ENCODE measurements at places on chromosomes 6 and 20.

GRCh38 chr20:62808211-62808865, 3.7 kb downstream of the OGFR start:
- DNase-seq = no peak

DNA sequence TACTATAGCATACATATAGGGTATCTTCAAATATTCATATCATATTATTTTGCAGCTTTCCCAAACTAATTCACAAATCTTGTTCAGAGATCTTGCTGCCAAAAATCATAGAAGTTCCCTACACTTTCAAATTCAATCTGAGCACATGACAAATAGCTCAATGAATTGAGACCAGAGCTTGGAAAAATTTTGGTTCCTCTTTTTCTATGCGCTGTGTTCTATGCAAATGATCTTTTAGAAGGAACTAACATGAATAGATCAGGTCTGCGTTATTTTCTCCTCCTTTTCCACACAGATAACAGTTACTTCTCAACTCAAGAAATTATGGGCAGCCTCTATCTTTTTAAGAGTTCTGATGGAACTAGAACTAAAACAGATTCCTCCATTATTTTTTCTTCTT, 316.3 kb downstream of the ARHGAP18 start:
- no peak for DNase-seq

- no peak for DNase-seq
Measured at GRCh38 chr6:80625405-80625804, 518.9 kb downstream of the BCKDHB start.

- no peak for DNase-seq
Measured at GRCh38 chr6:18412068-18412467, 24.9 kb downstream of the RNF144B start.

GRCh38 chr6:134949927-134950326, at the start of gene ALDH8A1:
Gene ALDH8A1, minus strand, starts transcription at chr6:134950101. Its CDS starts 48 bp downstream, at chr6:134950053.
- DNase-seq = no peak

- DNase-seq = no peak
Measured at GRCh38 chr6:146997062-146997461, 207.2 kb upstream of the STXBP5 start.

GRCh38 chr6:54320871-54321270, 12.6 kb downstream of the TINAG start:
- DNase-seq = no peak

DNA sequence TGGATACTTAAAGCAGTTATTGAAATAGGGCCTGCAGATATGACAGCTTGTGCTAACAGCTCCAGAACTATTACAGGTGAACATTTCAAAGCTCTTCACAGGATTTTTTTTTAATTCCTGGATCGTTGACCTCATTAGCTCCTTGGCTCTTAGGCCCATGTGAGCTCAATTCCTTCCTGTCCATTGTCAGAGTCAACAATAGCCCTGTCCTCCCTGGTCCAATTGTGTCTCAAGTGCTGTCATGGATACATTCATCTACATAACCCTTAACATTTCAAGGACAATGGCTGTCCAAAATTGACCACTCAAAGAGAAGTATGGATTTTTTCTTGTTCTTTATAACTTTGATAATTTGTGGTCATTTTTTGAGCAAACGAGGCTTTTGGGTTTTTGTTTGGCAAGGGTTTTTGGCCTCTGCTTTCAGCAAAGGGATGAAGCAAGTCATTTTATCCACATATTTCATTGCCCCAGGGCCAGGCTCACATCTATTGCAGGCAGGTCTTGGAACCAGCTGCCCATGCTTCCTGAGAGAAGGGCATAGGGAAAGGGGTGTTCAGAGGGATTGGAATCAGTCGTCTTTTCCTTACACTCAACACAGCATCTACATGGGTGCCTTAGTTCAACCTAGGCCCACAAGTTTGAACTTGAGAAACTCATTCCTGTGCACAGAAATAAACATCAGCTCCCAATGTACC, 282.1 kb downstream of the TPBG start:
- no peak for DNase-seq

DNA sequence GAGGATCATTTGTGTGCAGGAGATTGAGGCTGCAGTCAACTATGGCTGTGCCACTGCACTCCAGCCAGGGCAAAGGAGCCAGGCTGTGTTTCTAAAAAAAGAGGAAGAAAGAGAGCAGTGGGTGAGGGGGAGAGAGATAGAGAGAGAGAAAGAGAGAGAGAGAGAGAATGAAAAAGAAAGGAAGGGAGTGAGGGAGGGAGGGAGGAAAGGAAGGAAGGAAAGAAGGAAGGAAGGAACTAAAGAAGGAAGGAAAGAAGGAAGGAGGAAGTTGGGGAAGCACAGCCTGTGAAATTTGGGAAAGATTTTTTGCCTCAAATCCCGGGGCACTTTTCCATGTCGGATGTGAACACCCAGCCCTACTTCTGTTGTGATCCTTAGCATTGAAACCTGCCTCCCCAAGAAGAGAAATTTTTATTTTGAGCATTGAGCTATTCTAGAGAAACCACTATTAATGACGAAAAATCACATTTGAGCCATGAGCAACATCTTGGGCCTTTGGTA, 57.8 kb downstream of the FOXA2 start:
- no peak for DNase-seq

GRCh38 chr20:33211817-33212424, 5.2 kb upstream of the BPIFA3 start:
- DNase-seq = peak; percentile 68

DNA sequence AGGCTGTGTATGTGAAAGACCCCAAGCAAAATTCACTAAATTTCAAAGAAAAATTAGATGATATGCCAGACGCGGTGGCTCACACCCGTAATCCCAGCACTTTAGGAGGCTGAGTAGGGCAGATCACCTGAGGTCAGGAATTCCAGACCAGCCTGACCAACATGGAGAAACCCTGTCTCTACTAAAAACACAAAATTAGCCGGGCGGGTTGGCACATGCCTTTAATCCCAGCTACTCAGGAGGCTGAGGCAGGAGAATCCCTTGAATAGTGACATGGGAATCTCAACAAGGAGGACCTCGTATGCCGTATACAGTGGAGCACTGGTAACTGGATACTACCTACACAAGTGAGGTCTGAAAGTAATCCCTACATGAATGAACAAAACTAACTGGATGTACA, 92.7 kb upstream of the JARID2 start:
- DNase-seq = no peak

- DNase-seq = no peak
Measured at GRCh38 chr20:48986899-48987298, 59.2 kb upstream of the CSE1L start.

DNA sequence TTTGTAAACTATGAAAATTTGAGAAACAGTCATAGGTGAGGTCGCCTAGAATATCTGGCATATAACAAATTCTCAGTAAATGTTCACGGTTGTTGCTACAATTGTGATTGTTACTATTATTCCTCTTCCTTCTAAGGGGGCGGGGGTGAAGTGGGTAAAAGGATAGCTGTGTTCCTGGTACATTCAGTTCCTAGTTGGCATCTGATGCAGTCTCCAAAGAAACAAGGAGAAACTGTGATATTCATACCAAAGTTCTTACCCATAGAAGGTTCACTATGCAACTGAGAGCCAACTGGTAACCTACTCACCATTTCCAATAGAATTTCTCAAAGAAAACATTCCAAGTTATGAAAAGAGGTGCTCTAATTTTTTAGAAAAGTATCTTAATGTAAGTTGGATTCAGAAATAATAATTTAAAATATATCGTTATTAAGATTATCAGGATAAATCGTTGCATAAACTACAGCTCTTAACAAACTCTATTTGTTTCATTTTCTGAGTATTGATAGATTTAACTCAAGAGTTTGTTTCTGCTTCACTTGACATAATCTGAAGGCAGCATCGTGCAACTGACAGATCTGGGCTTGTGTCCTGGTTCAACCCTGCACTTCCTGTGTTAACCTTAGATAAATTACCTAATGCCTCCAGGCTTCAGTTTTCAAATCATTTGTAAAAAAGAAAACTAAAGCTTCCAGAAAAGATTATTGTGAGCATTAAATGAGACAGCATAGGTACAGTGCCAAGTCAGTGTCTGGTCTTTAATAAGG, 13.3 kb upstream of the MAP7 start:
- peak; percentile 26 for DNase-seq

DNA sequence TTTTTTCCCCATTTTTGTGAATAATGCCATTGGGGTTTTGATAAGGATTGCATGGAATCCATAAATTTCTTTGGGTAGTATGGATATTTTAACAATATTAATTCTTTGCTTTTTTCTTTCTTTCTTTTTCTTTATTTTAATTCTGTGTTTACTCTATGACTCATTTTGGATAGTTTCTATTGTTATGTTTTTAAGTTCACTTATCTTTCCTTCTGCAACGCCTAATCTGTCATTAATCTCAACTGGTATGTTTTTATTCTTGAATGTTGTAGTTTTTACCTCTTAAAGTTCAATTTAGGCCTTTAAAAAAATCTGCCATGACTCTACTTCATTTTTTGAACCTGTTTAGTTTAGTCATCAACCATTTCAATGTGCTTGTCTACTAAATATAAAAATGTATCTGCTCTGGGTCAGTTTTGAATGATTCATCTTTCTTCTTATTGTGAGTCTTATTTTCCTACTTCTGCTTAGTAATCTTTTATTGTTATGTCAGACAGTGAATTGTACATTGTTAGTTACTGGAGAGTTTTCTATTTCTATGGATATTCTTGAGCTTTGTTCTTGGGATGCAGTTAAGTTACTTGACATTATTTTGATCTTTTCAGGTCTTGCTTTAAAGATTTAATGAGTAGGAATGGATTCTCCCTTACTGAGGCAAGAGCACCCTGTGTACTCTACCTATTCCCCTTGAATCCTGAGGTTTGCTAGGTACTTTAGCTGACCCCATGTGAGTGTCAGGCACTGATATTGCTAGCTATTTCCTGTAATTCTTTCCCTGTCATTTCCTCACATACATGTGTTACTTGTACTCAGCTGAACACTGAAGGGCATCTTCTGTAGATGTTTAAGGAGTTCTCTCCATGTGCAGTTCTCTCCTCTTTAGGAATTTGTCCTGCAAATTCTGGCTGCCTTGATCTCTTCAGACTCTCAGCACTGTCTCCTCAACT, 104.2 kb downstream of the TFAP2B start:
- DNase-seq = no peak

DNA sequence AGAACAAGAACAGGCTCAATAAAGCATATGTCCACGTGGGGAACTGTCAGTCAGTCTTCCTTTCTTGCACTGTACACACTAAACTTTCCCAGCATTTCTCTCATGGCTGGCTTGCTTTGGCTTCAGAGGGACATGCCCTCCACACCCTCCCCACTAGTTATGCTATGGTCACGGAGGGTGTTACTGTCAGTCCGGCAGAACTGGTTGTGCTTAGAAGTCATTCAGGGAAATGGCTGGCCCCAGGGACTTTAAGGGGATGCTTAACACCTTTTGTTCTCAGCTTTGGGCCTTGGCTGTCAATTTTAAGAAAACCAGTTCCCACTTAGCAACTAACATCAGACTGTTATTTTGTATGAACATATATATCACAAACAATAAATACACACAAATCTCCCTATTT, 55.1 kb downstream of the ELOVL5 start:
- no peak for DNase-seq

GRCh38 chr6:132962936-132963868, 148.8 kb downstream of the RPS12 start:
- DNase-seq = peak; percentile 47

DNA sequence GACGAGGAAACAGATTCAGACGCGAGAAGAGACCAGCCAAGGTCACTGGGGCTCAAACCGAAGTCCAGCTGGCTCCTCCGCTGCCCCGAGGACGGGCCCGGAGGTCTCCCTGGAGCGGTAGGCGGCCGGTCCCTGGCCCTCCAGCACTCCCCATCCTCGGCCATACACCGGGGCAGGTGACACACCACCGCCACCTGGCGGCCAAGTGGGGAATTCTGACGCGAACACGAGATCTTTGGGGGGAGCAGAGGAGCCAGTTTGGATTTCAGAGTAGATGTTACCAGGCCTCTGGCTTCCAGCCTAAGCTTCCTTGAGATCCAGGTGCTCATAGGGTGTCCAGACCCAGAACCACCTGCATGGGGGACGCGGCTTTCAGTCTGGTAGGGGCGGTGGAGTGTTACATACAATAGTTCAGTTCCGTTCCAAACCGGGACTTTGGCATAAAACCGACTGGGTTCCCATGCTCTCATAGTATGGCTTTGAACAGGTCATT, 16.1 kb downstream of the BPIFB1 start:
- DNase-seq = peak; percentile 68

GRCh38 chr6:39361657-39362486, 39.4 kb upstream of the KCNK16 start:
- peak; percentile 84 for DNase-seq

GRCh38 chr6:144158133-144158532, 7.8 kb downstream of the STX11 start:
- DNase-seq = no peak

DNA sequence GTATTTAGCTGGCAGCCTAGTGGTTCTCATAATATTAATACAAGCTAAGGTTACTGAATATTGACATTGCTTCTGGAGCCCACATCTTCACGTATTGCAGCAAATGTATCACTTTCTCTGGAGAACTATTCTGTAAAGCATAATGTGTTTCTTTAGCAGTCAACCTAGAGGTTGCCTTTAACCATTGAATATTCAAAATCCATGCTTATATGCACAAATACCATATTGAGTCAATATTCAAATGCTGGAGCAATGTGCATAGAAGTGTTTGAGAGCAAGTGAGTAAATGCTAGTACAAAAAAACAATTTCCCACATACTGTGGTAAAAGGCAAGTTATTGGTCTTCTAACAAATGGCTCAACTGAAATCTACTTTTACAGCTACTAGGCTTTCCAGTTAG, 231.8 kb downstream of the TRDN start:
- DNase-seq = no peak

GRCh38 chr20:31710423-31711108, 12.1 kb downstream of the BCL2L1 start:
- DNase-seq = no peak

DNA sequence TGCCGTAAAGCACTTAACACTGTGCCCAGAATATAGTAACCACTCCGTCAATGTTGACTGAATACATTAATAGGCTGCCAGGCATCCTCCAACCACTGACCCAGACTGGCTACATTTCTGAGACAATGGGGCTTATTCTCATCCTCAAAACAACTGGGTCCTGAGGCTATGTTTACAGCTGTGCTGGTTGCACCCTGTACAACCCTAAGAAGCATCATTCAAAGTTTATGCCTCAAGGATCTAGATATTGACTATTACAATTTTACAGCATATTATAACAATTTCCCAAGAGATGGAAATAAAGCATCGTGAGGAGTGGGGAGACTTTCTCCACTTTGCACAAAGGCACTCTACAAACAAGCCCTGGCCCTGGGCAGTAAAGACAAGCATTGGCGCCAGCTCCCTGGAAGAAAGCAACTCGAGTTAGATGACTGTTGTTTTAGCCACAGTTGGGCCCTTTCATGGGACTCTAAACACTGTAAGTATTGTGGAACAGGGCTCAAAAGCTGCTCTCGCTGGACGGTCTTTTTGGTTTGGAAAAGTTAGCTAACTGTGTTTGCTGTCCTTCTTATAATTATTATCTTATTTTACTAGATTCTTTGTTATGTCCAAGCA, 30.2 kb downstream of the MYLIP start:
- peak; percentile 90 for DNase-seq

DNA sequence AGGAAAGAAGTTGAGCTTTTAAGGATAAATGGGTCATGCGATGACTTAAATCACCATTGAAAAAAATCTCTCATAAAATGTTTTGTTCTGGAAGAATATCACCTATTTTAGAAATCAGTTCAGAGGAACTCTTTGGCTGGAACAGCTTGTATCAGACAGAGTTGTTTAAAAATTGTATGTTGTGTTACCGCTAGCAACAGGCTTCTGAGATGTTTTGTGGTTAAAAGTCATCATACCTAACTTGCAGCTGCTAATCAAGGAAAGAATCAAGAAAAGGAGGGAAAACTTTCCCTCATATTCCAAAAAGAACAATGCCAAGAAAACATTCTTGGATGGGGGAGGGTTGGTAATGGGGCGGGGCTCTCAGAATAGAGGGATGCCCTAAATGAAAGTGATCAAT, 220.7 kb upstream of the CITED2 start:
- DNase-seq = no peak

GRCh38 chr6:22959571-22959970, 390.2 kb downstream of the HDGFL1 start:
- DNase-seq = no peak

Data from Ammon's horn (tissue), 1 donor.